ENCODE measurements at places on chromosomes 12 and 14.

GRCh38 chr14:35268946-35269345 lies 23.2 kb upstream of the PSMA6 start:
- no peak for DNase-seq

DNA sequence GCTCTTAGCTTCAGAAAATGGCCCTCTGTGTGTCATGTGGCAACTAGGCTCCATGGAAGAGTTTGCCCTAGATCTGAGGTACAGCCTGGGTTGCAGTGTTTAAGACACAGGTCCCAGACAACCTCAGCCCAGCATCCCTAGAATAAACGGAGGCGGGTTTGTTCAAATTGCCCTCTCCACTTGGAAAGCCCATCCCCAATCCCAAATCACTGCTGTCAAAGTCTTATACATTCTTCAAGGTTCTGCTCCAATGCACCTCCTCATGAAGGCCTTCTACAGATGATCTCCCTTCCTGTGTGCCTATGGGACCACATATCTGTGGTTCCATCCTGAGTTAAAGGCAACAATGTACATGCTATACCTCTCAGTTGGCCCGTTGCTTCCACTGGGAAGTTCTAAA lies 289.8 kb downstream of the DPF3 start:
- no peak for DNase-seq

DNA sequence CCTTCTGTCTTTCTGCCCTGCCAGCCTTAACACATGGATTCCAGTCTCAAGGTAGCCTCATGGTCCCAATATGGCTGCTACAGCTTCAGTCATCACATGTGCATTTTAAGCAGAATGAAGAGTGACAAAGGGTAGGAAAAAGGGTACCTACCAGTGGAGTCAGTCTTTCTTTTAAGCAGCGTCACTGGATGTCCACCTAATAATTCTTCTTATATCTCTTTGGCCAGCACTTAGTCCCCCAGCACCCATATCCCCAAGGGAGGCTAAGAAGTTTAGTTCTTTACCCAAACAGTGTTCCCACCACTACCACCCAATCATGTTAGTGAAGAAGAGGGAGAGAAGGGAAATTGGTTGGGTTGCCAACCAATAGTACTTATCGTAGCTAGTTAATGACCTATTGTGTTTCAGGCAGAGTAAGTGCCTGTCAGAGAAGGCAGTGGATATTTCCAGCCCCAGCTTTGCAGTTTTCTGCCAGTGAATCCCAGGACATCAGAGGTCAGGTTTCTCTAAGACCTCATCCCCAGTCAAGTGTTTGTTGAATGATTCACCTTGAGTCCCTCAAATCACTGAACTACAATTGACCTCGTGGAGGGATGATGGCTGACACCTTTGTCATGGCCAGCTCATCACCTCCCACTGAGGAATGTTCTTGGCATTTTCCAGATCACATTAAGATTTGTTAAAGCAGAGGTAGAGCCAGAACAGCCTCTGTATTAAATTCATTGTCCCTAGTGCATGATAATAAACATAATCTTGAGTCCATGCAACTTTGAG lies 250.9 kb upstream of the CRY1 start:
- DNase-seq: no peak

GRCh38 chr12:104623883-104624282 lies 167.1 kb downstream of the CHST11 start:
- no peak for DNase-seq

Measured in stimulated activated CD8-positive, alpha-beta memory T cell treated with anti-CD3 and anti-CD28 coated beads, Interleukin-15, amount 100 ng/mL, for 1 hour (primary cell).